PC-3 (cell line): ENCODE measurements at places on chromosomes 13 and 19. TPM values are rescaled to one million over a fixed set of nuclear protein-coding genes. Genes with fewer than 3 reads are reported as not detected.
A peak's percentile ranks its signal among the peaks of the same experiment; 100 is the strongest.

DNA sequence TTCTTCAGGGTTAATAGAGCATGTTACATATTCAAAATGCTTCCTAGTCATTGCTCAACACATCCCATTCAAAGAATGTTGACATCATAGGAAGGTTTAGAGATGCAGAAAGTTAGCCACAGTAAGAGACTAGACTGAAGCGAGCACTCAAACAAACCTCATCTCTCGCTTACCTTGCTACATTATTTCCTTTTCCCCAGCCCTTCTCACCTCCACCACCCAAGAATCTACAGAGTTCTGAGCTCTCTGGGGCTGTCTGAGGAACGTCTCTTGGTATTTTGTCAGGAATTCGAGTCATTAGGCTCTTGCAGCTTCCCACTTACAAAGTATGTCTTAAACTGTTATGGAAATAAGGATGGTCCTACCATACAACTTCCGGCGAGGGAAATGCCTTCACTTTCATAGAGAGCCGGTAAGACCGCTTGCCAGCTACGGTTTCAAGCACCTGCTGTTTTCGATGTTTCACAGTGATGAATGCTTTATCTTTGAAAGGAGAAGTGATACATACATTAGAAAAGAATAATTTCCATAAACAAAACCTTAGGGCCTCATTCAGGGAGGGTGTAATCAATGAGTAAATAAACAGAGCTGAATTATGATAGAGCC is 65.1 kb downstream of the FLT1 start:
- no peak overlapping the region for H3K4me3 ChIP-seq
- DNase-seq: no peak
- no peak overlapping the region for H3K27ac ChIP-seq
- H3K36me3 ChIP-seq: no peaks in the 10 kb centered on the region

- H3K27me3 ChIP-seq: peaks cover 77% of the 10 kb centered on the region
- peak; percentile 12 for DNase-seq
- peaks cover 15% of the 10 kb centered on the region for H3K4me1 ChIP-seq
- H3K36me3 ChIP-seq: no peaks in the 10 kb centered on the region
- H3K27ac ChIP-seq: no peak overlapping the region
- H3K4me3 ChIP-seq: peak overlapping the region; percentile 62
These were observed 1.5 kb upstream of the TRPC4 start for GRCh38 chr13:37870895-37871550.

- no peaks in the 10 kb centered on the region for H3K36me3 ChIP-seq
- DNase-seq: no peak
- H3K27ac ChIP-seq: no peak overlapping the region
- no peaks in the 10 kb centered on the region for H3K4me1 ChIP-seq
These were observed 718.0 kb downstream of the DACH1 start for GRCh38 chr13:71149046-71149445.

CSNK1G2 gene
- total RNA-seq: 83.6 and 106 TPM in 2 replicates

ZSCAN4 gene
- not detected in 2 replicates for total RNA-seq

GRCh38 chr13:51339952-51340732 is 651 bp downstream of the SERPINE3 start:
- peak; percentile 16 for DNase-seq
- H3K27me3 ChIP-seq: no peaks in the 10 kb centered on the region
- H3K27ac ChIP-seq: no peak overlapping the region
- H3K36me3 ChIP-seq: no peaks in the 10 kb centered on the region
- H3K4me3 ChIP-seq: no peak overlapping the region

DNA sequence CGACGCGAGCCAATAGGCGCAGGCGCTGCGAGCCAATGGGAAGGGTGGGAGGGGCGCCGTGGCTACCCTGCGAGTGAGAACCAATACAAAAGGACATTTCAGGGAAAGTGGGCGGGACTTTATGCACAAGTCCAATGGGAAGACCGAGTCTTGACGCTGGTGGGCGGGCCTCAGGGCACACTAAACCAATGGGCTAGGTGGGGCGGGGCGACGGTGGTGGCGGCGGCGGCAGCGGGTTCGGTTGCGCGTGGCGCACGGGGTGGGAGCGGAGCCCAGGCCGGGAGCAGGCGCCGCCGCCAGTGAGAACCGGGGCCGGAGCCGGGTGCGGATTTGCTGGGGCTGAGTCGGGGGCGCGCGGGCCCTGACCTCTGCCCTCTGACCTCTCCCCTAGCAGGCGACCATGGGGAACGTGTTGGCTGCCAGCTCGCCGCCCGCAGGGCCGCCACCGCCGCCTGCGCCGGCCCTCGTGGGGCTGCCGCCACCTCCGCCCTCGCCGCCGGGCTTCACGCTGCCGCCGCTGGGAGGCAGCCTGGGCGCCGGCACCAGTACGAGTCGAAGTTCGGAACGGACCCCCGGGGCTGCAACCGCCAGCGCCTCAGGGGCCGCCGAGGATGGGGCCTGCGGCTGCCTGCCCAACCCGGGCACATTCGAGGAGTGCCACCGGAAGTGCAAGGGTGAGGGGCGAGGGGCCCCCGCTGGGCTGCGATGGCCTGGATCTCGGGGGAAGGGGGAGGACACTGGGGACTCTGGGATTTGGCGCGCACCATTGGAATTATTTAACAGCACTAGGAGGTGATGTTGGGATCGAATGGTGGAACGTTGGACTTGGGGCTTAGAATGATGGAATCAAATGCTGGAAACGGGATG is at the start of gene TOMM40:
TSS of gene TOMM40 (plus strand) at position 239 of the 867 bp plus-strand sequence. CDS start at position 401, 162 bp downstream.
- DNase-seq: no peak
- H3K27me3 ChIP-seq: no peaks in the 10 kb centered on the region
- H3K27ac ChIP-seq: peak within 1 kb of the TSS; percentile 86

ZIK1 gene
- 0.33 and 0.46 TPM in 2 replicates for total RNA-seq

DNA sequence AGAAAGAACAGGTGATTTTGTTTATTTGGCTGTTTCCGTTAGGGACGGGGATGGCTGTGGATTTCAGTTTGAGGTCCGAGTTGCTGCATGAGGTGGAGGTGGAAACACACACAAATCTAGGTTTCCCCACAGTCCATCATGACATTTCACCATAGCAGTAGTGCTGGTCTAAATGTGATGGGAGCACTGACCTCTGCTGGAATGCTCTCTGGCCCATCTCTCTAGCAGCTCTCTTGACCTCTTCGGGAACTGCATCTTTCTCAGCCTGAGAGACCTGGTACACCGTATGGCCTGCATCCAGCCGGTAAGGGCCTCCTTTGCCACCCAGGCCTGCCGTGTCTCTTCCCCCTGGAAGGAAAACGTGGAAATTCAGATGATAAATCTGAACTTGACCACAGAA is 154.0 kb downstream of the RGCC start:
- H3K4me3 ChIP-seq: no peak overlapping the region
- H3K27ac ChIP-seq: peak overlapping the region; percentile 82
- peaks cover 44% of the 10 kb centered on the region for H3K4me1 ChIP-seq
- no peak for DNase-seq

DNA sequence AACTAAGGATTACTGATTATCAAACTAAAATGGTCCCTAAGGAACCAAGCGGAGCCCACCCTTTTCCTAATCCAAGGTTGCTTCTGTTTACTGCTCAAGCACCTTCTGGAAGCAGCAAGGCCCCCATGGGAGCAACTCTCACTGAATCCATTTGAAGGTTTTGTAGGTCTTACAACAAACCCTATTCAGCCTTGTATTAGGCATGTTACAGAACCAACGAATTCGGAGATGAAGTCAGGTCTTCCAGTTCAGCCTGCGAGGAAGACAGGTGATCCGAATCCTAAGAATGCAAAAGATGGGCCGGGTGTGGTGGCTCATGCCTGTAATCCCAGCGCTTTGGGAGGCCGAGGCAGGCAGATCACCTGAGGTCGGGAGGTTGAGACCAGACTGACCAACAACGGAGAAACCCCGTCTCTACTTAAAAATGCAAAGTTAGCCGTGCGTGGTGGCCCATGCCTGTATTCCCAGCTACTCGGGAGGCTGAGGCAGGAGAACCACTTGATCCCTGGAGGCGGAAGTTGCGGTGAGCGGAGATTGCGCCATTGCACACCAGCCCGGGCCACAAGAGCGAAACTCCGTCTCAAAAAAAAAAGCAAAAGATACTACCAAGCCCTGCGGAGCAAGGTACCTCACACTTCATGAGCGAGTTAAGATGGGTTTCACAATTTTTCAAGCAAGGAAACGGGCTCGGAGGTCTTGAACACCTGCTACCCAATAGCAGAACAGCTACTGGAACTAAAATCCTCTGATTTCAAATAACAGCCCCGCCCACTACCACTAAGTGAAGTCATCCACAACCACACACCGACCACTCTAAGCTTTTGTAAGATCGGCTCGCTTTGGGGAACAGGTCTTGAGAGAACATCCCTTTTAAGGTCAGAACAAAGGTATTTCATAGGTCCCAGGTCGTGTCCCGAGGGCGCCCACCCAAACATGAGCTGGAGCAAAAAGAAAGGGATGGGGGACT is 609 bp downstream of the ZAR1L start:
- peak; percentile 5 for DNase-seq
- H3K27me3 ChIP-seq: no peaks in the 10 kb centered on the region
- H3K4me3 ChIP-seq: peak overlapping the region; percentile 86
- H3K27ac ChIP-seq: peak overlapping the region; percentile 88
- H3K36me3 ChIP-seq: no peaks in the 10 kb centered on the region; the same call in 1 of the 2 replicates
